Stimulated activated CD4-positive, alpha-beta T cell treated with anti-CD3 and anti-CD28 coated beads, TNF-alpha, amount 100 ng/mL, for 1 hour (primary cell): ENCODE measurements at places on chromosomes 7 and 10.

GRCh38 chr7:116494472-116494871 is 5.1 kb upstream of the CAV2 start:
- no peak for DNase-seq

- DNase-seq: no peak
Observed at GRCh38 chr10:70145166-70145665, 1.3 kb downstream of the TYSND1 start.

DNA sequence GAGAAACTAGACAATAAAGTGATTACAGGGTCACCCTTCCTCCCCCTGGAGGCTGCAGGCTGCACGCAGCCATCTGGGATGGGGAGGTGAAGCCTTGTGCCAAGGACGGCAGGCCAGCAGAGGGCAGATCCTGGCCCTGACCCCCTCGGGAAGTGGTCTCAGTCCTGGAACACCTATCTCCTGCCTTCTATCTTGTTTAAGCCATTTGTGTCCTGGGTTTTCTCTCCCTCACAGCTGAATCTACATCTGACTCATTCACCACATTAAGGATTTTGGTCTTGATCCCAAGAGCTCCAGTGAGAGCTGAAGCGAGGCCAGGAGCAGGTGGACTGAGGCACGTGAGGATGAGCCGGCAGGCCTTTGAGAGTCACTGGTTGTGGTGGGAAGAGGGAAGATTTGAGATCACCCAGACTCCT is 16.4 kb upstream of the PARP12 start:
- DNase-seq: no peak

DNA sequence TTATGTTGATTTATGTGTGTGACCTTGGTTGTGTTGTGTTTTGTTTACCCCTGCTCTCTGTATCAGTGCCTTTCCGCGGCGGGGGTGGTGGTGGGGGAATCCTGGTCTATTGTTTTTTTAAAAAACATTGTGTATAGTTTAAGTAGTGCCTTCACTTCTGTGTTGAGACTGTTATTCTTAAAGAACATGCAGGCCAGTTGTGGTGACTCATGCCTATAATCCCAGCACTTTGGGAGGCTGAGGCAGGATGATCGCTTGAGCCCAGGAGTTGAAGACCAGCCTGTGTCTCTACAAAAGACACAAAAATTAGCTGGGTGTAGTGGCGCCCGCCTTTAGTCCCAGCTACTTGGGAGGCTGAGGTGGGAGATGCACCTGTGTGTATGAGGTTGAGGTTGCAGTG is 429.0 kb upstream of the LRGUK start:
- no peak for DNase-seq

- no peak for DNase-seq
Observed at GRCh38 chr10:62759599-62760175, 44.8 kb upstream of the ADO start.

- DNase-seq: no peak
Observed at GRCh38 chr7:29147821-29148220, 1.5 kb upstream of the CPVL start.

- DNase-seq: no peak
Observed at GRCh38 chr10:29160150-29160617, 128.7 kb upstream of the LYZL1 start.

GRCh38 chr10:86413046-86413728 is 46.6 kb upstream of the GRID1 start:
- DNase-seq: no peak

- no peak for DNase-seq
Observed at GRCh38 chr10:78913219-78914059, 155.3 kb upstream of the ZMIZ1 start.

- no peak for DNase-seq
Observed at GRCh38 chr7:17709127-17709526, 231.2 kb downstream of the SNX13 start.

DNA sequence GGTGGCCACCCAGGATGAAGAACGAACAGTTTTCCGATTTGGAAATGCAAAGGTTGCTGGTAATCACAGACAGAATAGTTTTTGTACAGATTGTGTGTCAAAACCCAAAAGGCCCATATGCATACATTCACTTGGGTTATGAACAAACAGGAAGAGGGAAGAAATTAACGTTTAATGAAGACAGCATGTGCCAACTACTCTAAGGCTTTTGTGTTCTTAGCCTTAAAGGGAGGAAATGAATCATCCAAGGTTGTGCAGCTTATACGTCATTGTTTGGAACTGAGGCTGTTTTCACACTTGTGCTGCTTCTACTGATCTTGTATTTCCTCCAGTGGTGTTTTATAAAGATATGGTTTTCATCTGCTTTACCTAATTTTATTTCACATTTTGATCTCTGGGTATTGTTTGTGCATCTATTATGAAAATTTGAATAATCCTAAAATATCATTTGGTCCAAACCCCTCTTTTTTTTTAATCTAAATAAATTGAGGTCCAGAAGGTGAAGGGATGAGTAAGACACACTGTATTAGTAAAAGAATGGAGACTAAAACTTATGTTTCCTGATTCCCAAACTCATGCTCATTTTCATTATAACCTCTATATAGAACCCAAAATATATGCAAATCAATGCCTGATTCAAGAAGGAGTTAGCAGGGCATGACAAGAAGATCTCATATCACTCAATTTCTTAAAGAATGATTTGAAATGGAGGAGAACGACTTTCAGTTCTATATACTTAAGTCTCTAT is 373.1 kb downstream of the THSD7A start:
- DNase-seq: no peak

DNA sequence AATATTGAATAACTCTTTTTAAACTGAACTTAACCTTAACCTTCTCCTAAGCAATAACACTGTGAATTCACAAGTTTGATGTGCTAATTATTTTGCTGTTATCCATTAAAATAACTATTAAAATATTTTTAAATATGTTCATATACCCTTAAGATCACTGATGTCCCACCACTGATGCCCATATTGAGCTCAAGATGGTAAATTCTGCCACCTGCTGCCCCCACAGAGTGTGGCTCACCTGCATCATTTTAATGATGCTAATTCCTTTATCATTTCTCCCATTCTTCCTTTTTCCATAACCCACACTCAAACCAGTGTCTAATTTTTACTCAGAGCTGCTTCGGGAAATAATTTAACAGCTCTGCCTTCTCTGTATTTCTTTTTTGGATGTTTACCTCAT is 82.3 kb upstream of the ARID5B start:
- DNase-seq: no peak

DNA sequence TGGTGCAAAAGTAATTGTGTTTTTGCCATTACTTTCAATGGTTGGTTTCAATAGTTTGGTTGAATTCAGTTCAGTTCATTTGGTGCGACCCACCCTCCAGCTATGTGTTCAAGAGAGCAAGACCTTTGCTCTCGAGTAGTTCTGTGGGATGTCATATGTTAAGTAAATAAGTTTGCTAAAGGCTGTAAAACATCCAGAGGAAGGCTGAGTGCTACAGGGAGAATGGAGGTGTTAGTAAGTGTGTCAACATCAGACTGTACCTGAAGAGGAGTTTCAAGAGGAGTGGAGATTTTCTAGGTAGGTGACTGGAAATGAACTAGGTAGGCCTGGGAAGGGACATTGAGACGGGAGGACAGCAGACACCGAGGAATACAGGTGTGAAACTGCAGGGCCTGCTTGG is 147.7 kb downstream of the SH2D4B start:
- DNase-seq: no peak

DNA sequence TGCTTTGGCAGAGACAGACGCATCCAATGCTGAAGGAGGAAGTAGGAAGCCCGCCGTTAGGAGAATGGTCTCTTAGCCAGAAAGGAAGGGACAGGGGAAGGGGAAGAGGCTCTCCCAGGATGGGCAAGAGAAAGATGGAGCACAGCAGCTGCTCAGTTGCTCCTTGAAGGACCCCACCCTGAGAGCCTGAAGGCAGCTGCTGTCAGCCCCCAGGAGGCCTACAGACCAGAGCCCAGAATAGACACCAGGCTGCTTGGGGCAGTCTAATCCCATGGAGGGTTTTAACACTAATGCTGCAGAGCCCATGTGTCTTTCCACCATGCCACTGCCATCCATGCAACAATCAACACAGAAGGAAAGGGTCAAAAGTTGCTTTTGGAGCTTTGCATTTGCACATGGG is 3.5 kb upstream of the C7orf33 start:
- DNase-seq: no peak

GRCh38 chr7:48299580-48300169 is 128.4 kb downstream of the ABCA13 start:
- no peak for DNase-seq

DNA sequence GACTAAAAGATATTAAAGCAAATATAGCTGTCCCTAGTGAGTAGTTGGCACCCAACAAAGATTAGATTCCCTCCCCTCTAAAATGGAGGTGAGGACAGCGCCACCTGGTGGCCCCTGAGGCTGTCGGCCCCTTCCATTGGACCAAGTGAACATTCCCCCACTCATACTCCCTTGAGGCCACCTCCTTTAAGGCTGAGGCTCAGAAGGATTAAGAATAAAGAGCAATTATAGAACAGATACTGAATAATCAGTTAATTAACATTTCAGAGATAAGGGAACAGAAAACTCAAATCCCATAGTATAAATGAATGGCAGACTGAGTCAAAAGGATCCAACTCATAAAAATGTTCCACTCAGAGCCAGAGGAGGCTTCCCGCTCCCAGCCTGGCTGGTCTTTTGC is 130.4 kb upstream of the GHITM start:
- DNase-seq: no peak

- no peak for DNase-seq
Observed at GRCh38 chr10:85362401-85362800, 1004.2 kb downstream of the GRID1 start.

GRCh38 chr10:10132009-10132408 is 885.7 kb upstream of the CELF2 start:
- DNase-seq: no peak

DNA sequence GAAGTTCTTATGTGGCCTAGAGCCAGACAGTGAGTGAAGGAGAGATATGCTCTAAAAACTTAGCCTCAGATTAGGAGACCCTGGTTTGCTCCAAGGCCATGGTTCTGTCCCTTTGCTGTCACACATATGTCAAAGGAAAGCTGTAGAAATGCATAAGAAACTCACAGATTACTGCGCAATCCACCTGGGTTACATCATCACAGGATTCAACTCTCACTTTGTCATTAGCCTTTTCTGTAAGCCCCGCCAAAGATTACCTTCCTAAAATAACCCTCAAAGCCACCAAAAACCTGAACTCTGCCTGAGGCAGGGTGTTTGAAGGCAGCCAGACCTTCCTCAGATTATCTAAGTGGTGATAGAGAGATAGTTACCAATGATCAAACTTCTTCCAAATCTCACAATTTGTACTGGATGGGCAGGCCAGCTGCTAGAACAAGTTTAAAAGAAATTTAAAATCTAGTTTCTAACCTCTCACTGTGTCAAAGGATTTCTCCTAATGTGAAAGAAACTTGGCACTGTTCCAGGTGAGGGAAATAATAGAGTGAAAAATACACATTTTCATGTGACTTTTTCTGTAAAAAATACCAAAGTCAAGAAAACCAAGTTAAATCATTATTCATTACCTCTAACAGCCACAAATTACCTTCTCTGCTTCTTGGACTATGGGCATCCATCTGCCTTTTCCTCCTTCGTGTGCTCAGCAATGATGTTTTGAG is 567.2 kb downstream of the SUGCT start:
- no peak for DNase-seq

GRCh38 chr10:124429576-124429975 is 10.9 kb upstream of the OAT start:
- no peak for DNase-seq

- DNase-seq: no peak
Observed at GRCh38 chr10:6077071-6077675, 11.7 kb upstream of the RBM17 start.

DNA sequence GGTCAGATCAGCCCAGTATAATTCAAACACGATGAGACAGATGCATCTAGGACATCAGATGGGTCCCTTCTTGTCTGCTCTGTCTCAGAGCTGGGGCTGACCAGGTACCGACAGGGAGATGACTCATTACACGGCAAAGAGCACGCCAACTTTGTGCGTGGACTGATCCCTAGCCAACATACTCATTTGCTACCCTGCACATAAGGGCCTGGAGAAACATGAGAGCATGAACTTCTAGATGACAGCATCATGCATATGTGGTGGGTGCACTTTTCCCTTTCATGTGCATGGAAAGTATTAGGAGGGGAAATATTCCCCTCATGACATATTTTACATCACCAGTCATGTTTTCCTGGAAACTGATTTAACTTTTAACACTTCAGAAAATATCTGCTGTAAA is 35.1 kb upstream of the NPVF start:
- DNase-seq: no peak

DNA sequence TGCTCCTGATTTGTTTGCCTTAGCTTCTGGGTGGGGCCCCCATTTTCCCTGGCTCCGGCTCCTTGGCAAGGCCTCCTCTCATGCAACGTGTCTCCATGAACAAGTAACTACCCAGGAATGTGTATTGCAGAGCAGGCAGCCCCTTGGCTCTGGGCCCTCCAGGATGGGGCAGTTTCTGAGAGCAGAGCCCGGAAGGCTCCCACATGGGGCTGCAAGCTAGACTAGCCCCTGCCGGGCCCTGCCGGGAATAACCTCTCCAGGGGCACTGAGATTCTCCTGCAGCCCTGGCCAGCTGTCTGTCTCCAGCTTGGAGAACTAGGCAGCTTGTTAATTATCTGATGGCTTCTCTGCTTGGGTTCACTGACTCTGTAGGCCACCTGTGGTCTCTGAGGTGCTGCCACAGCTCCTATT is 184.0 kb upstream of the INHBA start:
- DNase-seq: no peak

DNA sequence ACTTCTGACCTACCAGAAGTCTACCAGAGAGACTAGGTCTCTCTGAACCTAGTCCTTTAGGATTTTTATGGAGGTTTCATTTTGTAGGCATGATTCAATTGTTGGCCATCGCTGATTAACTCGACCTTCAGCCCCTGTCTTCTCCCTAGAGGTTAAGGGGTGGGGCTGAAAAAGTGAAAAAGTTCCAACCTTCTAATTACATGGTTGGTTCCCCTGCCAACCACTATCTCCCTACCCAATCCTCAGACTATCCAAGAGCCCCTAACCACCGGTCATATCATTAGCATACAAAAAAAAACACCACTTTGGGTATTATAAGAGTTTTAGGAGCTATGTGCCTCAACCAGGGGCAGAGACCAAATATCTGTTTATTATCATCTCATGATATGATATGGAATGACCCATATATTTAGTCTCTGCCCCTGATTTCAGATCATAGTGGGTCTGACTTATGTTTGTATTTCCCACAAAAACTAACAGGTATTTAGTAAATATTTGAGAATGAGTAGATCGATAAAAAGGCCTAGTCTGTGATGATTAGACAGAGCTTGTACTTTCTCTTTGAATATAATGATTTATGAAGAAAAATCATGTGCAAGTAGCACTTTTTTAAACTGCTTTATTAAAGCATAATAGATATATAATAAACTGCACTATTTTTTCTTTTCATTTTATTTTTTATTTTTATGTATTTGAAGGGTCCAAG is 35.8 kb downstream of the DNAJC9 start:
- no peak for DNase-seq
